Activated CD8-positive, alpha-beta T cell treated with anti-CD3 and anti-CD28 coated beads for 36 hours (primary cell): ENCODE measurements at places on chromosomes 16 and 17.

GRCh38 chr16:88769617-88770460, 15.2 kb downstream of the PIEZO1 start:
- DNase-seq = peak; percentile 64
- H3K27ac ChIP-seq = no peak overlapping the region
- H3K27me3 ChIP-seq = no peaks in the 10 kb centered on the region
- H3K4me1 ChIP-seq = peaks cover 33% of the 10 kb centered on the region

DNA sequence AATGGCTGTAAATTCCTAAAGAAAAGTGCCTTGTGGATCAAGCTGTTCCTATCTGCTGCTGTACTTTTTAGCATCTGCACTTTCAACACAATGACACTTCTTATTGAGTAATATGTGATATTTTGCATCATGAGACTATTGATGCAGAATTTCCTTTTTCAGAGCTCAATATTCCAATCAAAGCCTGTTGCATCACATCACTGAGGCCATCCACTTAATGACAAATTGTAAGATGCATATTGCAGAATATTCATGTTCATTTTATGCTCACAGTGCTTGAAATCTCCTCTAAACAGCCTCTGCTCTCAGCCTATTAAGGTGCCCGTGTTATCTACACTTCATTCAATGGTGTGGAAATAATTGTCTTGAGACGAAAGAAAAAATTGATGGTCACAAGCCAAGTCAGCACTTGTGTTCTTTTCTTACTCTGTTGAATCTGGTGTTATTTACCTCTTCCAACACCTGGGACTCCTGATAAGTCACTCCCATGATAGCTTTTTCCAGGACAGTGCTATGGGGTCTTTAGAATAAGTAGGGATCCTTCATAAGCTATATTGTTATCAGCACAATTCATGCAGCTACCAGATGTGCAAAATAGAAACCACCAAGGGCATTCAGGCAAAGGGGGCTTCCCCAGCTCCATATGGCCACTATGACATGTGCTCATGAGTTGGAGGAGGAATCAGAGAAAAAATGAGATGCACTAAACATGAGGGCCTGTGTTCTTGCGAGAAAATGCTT, 9.3 kb upstream of the SKAP1 start:
- H3K27ac ChIP-seq = peak overlapping the region; percentile 97
- peaks cover 12% of the 10 kb centered on the region for H3K36me3 ChIP-seq
- no peaks in the 10 kb centered on the region for H3K27me3 ChIP-seq
- peak; percentile 76 for DNase-seq

GRCh38 chr16:3147046-3147756, 12.4 kb downstream of the ZNF213 start:
- H3K27ac ChIP-seq = no peak overlapping the region
- no peak overlapping the region for H3K4me3 ChIP-seq
- peaks cover 4% of the 10 kb centered on the region for H3K36me3 ChIP-seq
- no peak for DNase-seq
- no peaks in the 10 kb centered on the region for H3K27me3 ChIP-seq
- peaks cover 10% of the 10 kb centered on the region for H3K4me1 ChIP-seq

GRCh38 chr16:30972872-30973271, 12.1 kb upstream of the HSD3B7 start:
- DNase-seq = no peak
- H3K4me1 ChIP-seq = peaks cover 3% of the 10 kb centered on the region
- H3K27me3 ChIP-seq = no peaks in the 10 kb centered on the region

DNA sequence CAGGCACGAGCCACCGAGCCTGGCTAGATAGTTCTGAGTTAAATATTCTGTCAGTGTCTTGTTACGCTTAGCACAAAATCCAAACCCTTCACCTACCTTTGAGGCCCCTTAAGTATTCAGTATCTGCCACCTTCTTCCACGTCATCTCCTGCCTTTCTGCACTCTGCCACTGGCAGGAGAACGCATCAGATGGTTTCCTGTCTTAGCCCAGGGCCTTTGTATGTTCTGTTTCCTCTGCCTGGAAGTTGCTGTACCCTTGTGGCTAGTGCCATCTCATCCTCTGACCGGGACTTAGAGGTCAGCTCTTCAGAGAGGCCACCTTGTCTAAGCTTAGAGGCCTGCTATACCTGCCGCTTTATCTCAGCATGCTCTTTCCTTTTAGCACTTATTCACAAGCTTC, 67.5 kb upstream of the LGALS9 start:
- H3K4me3 ChIP-seq = no peak overlapping the region
- peaks cover 42% of the 10 kb centered on the region for H3K4me1 ChIP-seq
